ENCODE measurements at places on chromosomes 6 and 20. TPM values are rescaled to one million over a fixed set of nuclear protein-coding genes. Genes with fewer than 3 reads are reported as not detected.

PRR18 gene
- 0.30 TPM for polyA plus RNA-seq

SLC35D3 gene
- 0.10 TPM for polyA plus RNA-seq

CYP24A1 gene
- polyA plus RNA-seq, result 3.2 TPM

- DNase-seq, result no peak
These were observed 22.2 kb upstream of the MTRF1L start for GRCh38 chr6:153024709-153025017.

- DNase-seq, result no peak
These were observed 140.0 kb downstream of the ARID1B start for GRCh38 chr6:156917213-156917612.

GRCh38 chr20:32326504-32326845, 31.7 kb upstream of the ASXL1 start:
- no peak for DNase-seq

DNA sequence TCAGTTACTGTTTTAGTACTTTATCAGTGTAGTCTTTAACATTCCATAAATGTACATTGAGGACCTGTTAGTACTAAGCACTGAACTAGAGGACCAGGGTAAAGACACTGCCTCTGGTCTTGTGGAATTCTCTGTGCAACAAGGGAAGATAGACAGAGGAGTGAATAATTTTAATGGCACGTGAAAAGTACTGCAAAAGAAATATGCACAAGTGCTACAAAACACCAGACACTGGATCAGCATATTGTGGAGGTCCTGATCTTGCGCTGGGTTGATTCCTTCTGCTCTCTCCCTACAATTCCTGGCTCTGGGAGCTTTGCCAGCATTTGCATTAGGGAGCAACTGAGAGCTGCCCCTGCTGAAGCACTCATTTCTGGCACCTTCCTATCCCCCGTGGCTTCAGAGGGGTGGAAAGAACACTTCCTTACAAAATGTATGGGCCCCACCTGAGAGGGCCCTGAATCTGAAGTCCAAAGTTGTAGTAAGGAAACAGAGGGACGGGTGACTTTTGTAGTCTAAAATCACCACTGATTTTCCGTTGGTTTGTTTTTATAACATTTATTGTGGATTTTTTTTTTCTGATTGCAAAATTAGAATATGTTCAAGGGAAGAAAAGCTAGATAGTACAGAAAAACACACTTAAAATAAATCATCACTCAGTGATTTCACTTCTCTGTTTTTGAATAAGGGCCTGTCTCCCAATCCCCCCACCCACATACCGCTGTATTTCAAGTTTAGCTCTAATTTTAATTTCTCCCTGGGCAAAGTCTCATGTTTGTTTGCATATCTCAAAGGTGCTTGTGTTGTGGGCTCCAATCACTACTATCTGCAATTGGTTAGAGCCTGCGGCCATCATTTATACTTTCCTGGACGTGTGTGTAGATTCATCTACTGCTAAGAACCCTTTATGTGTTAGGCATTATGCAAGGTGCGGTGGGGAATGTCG, 4.9 kb downstream of the PKIG start:
- DNase-seq, result no peak

GRCh38 chr20:63926298-63926697, 29.9 kb downstream of the UCKL1 start:
- DNase-seq, result no peak

- no peak for DNase-seq
These were observed 45.7 kb downstream of the PPARD start for GRCh38 chr6:35388030-35388429.

DNA sequence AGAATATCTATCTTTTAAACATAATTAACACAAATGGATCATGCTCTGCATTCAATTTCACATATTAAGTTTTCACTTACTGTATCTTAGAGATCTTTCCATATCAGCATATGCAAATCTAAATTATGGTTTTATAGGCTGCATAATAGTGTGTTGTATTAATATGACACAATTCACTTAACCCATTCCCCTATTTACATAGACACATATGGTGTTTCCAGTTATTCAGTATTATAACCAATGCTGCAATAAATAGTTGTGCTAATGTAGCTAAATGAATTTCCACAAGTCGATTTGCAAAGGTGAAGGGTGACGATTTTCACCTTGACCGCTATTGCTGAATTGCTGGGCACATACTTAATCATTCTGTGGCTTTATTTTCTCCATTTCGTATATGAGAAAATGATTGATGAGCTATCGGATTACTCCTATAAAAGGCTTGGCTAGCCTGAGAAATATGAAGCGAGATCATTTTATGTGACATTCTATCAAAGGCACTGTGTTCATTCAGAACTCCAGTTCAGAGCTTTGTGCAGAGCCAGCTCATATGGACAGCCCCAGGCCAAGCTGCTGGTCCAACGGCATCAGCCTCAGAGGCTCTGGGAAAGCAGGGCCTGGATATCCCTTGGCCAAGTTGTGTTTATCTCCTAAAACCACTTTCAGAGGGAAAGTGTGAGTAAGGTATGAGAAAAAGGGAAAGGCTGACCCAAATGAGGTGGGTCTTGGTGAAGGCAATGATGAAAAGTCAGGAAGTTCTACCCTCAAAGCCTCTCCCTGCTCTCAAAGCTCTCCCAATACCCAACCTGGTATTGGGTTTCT, 50.8 kb downstream of the GFOD1 start:
- no peak for DNase-seq

DNA sequence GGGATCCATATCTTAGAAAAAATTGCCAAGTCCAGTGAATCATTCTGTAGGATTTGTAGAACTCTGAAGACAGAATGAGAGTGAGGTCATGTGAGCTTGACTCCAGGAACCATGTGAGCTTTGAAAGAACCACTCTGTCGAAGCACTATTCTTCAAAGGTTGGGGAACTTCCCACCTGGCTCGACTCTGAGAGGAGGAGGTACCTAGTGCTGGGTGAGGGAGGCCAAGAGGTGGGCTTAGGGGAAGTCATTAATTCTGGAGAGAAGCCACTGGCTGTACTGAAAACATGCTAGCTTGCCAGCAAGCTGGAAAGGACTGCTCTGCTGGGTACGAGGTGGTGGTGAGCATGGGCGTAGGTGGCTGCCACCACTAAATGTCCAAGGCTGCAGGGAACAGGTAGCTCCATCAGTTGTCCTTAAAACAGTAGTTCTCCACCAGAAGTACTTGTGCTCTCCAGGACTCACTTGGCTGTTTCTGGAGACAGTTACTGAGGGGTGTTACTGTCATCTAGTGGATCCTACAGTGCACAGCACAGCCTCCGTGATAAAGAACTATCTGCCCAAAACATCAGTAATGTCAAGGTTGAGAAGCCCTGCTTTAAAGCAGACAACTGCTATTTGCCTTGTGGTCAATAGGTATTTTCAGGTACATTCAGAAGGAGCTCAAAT, 34.7 kb upstream of the SYNJ2 start:
- DNase-seq, result no peak

- DNase-seq, result no peak
These were observed 105.9 kb downstream of the MYB start for GRCh38 chr6:135286962-135287538.

GRCh38 chr6:138818496-138819194, 22.8 kb downstream of the ECT2L start:
- no peak for DNase-seq

GRCh38 chr20:25459916-25460535, 52.6 kb downstream of the GINS1 start:
- DNase-seq, result no peak

- no peak for DNase-seq
These were observed 95.2 kb downstream of the KIF13A start for GRCh38 chr6:17892097-17892686.

All from left renal cortex interstitium (tissue), 4 donors.